ENCODE measurements at places on chromosomes 16 and 17. TPM values are rescaled to one million over a fixed set of nuclear protein-coding genes. Genes with fewer than 3 reads are reported as not detected.

DNA sequence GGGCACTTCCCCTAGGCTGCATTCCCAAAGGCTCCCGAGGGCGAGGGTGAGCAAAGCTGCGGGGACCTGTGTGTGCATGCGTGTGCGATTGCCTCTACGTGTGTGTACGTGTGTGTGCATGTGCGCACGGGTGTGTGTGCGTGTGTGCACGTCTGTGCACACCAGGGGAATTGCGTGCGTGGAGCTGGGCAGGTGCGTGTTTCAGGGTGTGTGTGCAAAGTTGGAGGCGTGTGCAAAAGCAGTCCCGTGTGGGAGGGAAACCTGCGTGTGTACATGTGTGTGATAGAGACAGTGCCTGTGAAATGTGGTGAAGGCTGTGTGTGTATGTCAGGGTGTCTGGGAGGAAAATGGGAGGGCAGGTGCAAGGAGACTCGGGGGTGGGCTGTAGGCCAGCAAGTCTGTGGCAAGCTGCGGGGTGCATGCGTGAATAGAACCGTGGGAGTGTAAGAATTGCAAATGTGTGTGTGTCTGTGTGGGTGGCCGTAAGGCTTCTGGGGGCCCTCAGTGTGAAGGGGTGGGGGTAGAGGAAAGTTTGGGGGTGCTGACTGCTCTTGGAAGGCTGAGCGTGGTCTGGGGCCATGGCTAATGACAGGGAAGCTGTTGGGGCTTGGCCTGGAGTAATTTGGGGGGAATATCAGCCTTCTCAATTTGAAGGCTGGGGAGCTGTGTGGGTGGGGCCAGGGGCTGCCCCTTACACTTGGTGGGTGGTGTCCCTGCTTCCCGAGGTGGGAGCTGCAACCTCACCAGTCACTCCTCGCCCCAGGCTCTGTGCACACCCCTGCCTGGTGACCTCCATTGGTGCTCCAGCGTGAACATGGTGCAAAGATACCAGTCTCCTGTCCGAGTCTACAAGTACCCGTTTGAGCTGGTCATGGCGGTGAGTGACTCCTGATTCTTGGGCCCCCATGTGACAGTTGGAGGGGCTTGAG, 644 bp downstream of the SEC14L5 start:
- no peak overlapping the region for H3K4me3 ChIP-seq
- no peaks in the 10 kb centered on the region for H3K36me3 ChIP-seq
- no peak for DNase-seq
- H3K27me3 ChIP-seq: peaks cover 34% of the 10 kb centered on the region
- no peak overlapping the region for H3K27ac ChIP-seq

- H3K4me3 ChIP-seq: no peak overlapping the region
- H3K27me3 ChIP-seq: no peaks in the 10 kb centered on the region
- no peaks in the 10 kb centered on the region for H3K4me1 ChIP-seq
- H3K27ac ChIP-seq: no peak overlapping the region
Observed at GRCh38 chr16:83501481-83501880, 306.3 kb upstream of the HSBP1 start.

GRCh38 chr17:59028328-59028727, 78.4 kb downstream of the TRIM37 start:
- H3K4me1 ChIP-seq: peaks cover 7% of the 10 kb centered on the region
- H3K27ac ChIP-seq: no peak overlapping the region
- no peak overlapping the region for H3K4me3 ChIP-seq

DNA sequence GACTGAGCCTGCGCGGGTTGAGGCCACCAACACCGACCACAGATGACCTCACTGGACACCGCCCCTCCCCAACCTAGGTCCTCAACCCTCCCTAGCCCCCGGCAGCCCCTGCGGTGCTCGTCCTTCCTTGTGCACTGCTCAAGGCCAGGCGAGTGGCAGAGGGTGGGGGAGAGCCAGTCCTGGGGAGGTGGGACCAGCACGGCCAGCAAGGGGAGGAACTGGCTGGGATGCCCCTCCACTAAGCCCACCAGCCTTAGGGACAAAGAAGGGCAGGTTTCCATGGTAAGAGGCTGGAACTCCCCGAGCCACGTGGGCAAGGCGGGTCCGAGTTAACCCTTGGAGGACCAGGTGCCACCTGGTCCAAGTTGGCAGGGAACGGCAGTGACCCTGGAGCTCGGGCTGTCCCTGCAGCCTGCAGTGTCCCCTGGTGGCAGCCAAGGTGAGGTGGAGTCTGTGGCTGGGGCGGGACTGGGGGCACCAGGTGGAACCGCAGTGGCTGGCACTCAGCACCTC, 9.2 kb downstream of the FSCN2 start:
- DNase-seq: peak; percentile 47
- peaks cover 2% of the 10 kb centered on the region for H3K4me1 ChIP-seq
- no peaks in the 10 kb centered on the region for H3K36me3 ChIP-seq
- H3K4me3 ChIP-seq: no peak overlapping the region
- H3K27me3 ChIP-seq: peaks cover 14% of the 10 kb centered on the region

DNA sequence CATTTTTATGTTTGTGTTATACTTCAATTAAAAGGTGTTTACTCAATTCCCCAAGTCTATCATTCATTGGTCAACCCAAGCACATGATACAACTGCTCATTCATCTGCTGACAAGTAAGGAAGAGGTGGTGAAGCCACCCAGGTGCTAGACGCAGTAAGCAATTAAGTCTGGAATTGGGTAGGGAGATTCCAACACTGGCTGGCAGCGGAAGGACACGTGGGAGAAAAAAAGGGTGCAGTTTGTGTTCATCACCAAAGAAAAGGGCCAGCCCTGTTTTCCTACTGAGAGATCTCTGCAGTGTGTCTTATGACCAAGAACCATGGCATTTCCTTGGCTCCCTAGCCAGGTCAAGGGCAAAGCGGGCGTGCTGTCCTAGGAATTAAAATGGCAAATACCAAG, 11.8 kb upstream of the ZNF23 start:
- H3K36me3 ChIP-seq: peaks cover 2% of the 10 kb centered on the region
- no peak for DNase-seq
- H3K4me1 ChIP-seq: peaks cover 2% of the 10 kb centered on the region
- H3K27ac ChIP-seq: no peak overlapping the region

- no peak overlapping the region for H3K27ac ChIP-seq
- no peak overlapping the region for H3K4me3 ChIP-seq
- DNase-seq: peak; percentile 59
Observed at GRCh38 chr16:67942200-67942509, 1.8 kb downstream of the LCAT start.

- H3K36me3 ChIP-seq: no peaks in the 10 kb centered on the region
- peaks cover 2% of the 10 kb centered on the region for H3K4me1 ChIP-seq
- H3K27ac ChIP-seq: no peak overlapping the region
Observed at GRCh38 chr16:11605891-11606290, 19.2 kb upstream of the LITAF start.

DNA sequence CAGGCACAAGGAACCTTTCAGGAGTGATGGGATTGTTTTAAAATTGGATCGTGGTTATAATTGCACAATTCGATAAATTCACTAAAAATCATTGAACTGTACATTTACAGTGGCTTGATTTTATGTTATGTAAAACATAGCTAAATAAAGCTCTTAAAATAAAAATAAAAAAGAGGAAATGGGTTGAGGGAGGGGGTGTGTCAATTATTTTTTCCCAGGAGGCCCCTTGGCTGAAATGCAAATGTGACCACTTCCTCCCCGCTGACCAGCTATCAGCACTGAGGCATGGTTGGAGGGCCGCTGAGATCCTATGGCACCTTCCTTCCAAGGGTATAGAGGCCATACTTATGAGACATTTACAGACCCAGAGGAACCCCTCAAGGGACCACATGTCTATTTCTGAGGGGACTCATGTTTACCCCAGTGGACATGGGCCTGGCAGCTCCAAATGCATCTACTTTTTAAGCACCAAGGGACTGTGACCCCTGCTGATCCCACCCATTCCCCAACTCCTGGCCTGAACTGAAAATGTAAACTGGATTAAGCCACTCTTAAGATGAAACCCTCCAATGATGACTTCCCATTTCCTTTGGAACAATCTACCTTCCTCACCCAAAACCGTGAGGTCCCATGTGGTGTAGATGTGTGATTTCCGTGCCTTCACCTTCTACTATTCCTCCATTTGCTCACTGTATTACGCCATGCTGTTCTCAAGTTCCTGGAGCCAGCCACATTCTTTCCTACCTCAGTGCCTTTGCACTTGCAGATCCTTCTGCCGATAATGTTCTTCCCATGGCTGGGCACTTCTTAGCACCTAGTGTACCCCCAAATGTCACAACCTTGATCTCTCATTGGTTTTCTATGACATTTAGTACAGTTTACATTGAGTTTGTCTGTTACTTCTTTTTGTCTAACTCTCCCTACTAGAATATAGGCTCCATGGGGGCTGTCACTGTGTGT, 2.8 kb upstream of the IL21R start:
- H3K27me3 ChIP-seq: no peaks in the 10 kb centered on the region
- no peak overlapping the region for H3K4me3 ChIP-seq
- peak overlapping the region; percentile 22 for H3K27ac ChIP-seq
- peaks cover 24% of the 10 kb centered on the region for H3K36me3 ChIP-seq
- peak; percentile 39 for DNase-seq

- no peak overlapping the region for H3K4me3 ChIP-seq
- DNase-seq: no peak
- H3K27ac ChIP-seq: no peak overlapping the region
- H3K27me3 ChIP-seq: peaks cover 3% of the 10 kb centered on the region
- no peaks in the 10 kb centered on the region for H3K36me3 ChIP-seq
- H3K4me1 ChIP-seq: no peaks in the 10 kb centered on the region
Observed at GRCh38 chr16:17852977-17853702, 382.4 kb upstream of the XYLT1 start.

DNA sequence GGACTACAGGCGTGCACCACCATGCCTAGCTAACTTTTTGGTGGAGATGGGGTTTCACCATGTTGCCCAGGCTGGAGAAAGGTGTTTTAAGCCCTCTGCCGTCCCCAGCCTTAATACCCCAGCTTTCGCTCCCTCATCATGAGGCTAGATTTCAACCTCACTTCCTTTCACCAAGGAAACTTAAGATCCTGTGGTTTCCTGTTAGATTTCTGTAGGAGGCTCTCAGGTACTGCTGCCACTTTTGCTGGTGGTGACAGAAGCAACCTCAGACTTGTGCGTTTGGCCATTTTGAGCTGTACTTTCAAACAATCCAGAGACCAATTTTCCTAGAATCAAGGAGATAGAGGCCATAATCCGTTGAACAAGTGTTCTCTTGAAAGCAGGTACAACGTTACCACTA, 36.2 kb downstream of the MPHOSPH6 start:
- peak overlapping the region; percentile 52 for H3K27ac ChIP-seq
- peaks cover 21% of the 10 kb centered on the region for H3K4me1 ChIP-seq

- no peak overlapping the region for H3K27ac ChIP-seq
- H3K4me1 ChIP-seq: no peaks in the 10 kb centered on the region
- no peak for DNase-seq
- no peaks in the 10 kb centered on the region for H3K27me3 ChIP-seq
Observed at GRCh38 chr16:14553447-14553846, 76.6 kb downstream of the PARN start.

DNA sequence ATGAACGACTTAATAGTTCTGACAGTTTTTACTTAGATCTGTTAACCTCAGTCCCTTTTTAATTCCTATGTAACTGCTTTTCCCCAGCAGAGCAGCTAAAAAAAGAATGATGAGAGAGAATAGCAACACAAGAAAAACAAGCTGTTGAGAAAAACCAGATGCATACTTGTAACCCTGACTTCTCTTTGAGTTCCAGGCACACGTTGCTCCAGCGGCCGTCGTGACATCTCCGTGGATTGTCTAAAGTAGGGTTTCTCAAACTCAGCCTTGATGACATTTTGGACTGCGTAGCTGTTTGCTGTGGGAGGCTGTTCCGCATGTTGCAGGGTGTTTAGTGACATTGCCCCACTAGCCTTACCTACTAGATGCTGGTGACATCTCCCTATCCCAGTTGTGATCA, 324.0 kb downstream of the SNX29 start:
- no peak for DNase-seq
- no peaks in the 10 kb centered on the region for H3K27me3 ChIP-seq
- H3K4me1 ChIP-seq: peaks cover 3% of the 10 kb centered on the region
- no peaks in the 10 kb centered on the region for H3K36me3 ChIP-seq

DNA sequence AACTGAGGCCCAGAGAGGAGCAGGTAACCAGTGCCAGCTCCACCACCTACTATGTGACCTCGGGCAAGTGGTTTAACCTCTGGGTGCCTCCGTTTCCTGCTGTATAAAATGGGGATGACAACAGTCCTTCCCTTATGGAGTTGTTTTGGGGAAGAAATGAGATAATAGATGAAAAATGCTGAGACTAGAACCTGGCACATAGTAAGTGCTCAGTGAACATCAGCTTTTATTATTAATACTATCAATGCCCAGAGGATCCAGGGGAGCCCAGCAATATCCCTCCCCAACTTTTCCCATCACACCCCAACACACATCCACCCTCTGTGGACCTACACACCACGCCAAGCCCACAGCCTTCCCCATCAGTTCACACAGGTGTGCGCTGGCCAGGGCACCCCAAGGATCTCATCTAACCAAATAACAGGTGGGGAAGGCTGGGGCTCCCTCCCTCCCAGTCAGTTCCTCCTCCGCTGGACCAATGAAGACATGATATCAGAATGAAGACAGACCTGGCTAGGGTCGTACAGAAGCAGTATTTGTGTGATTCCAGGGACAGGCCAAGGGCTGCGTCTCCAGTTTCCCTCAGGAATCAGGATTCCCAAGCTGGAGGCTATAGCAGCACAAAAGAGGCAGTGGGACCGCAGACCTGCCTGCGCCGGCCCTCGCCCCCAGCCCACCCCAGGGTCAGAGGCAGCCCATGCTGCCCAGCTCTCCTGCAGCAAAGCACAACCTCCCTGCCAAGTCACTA, 1.8 kb downstream of the ATP2A3 start:
- no peaks in the 10 kb centered on the region for H3K27me3 ChIP-seq
- peaks cover 45% of the 10 kb centered on the region for H3K4me1 ChIP-seq
- H3K36me3 ChIP-seq: peaks cover 23% of the 10 kb centered on the region
- H3K27ac ChIP-seq: peak overlapping the region; percentile 80
- H3K4me3 ChIP-seq: peak overlapping the region; percentile 91

- no peak overlapping the region for H3K27ac ChIP-seq
- H3K4me3 ChIP-seq: no peak overlapping the region
- peaks cover 3% of the 10 kb centered on the region for H3K36me3 ChIP-seq
- peaks cover 21% of the 10 kb centered on the region for H3K4me1 ChIP-seq
- H3K27me3 ChIP-seq: no peaks in the 10 kb centered on the region
- DNase-seq: no peak
Observed at GRCh38 chr17:72419866-72420774, 299.3 kb downstream of the SOX9 start.

DNA sequence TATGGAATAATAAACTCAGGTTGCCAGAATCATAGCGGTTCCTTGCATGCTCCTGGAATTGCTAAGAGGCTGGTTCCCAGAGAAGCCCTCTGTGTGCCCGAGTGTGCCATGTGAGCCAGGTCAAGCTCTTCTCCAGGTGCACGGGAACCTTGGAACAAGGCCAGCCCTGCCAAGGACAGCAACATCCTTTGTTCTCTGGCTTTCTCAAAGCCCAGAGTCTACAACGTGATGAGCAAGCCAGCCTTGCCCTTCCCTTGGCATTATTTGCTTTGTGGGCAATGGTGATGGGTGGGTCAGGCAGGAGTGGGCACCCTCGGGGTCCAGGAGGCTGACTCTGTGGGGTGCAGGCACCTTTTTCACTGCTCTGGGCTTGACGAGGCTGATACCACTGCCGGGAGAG, 14.2 kb upstream of the SEC14L1 start:
- H3K4me1 ChIP-seq: peaks cover 59% of the 10 kb centered on the region
- no peak for DNase-seq
- H3K27ac ChIP-seq: peak overlapping the region; percentile 36
- no peak overlapping the region for H3K4me3 ChIP-seq
- H3K27me3 ChIP-seq: no peaks in the 10 kb centered on the region

LCMT1 gene
- 38.9 TPM for total RNA-seq

ULK2 gene
- 5.3 TPM for total RNA-seq

FNDC8 gene
- total RNA-seq: not detected

CLEC3A gene
- total RNA-seq: not detected

AURKB gene
- 234 TPM for total RNA-seq

KRTAP9-2 gene
- not detected for total RNA-seq

All from activated CD8-positive, alpha-beta memory T cell treated with anti-CD3 and anti-CD28 coated beads, Interleukin-2, amount 10 ng/mL, durations not matched to agents 7 days and 5 days (primary cell).